ENCODE measurements at places on chromosomes 6 and 20.
A peak's percentile ranks its signal among the peaks of the same experiment; 100 is the strongest.

DNA sequence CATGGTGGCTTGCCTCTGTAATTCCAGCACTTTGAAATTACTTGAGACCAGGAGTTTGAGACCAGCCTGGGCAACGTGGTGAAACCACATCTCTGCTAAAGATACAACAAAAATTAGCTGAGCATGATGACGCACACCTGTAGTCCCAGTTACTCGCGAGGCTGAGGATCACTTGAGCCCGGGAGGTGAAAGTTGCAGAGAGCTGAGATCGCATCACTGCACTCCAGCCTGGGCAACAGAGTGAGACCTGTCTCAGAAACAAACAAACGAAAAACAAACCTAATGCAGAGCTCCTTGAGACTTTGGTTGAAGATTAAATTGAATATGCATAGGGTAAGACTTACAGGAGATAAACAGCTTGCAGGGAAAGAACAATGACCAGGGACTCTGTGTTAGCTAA lies 80.8 kb downstream of the SCAF8 start:
- no peak for DNase-seq

- peak; percentile 83 for DNase-seq
These were observed 89.8 kb downstream of the MYB start for GRCh38 chr6:135270676-135271536.

- DNase-seq, result no peak
These were observed 69.8 kb downstream of the DACT2 start for GRCh38 chr6:168249746-168250145.

DNA sequence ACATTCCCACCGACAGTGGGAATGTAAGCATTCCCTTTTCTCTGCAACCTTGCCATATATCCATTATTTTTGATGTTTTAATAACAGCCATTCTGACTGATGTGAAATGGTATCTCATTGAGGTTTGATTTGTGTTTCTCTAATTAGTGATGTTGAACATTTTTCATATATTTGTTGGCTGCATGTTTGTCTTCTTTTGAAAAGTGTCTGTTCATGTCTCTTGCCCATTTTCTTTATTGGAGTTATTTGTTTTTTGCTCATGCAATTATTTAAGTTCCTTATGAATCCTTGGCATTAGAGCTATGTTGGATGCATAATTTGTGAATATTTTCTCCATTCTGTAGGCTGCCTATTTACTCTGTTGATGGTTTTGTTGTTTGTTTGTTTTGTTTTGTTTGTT lies 18.0 kb upstream of the ABT1 start:
- DNase-seq, result no peak

GRCh38 chr20:32648761-32649650 lies 24.7 kb downstream of the C20orf203 start:
- DNase-seq, result no peak

DNA sequence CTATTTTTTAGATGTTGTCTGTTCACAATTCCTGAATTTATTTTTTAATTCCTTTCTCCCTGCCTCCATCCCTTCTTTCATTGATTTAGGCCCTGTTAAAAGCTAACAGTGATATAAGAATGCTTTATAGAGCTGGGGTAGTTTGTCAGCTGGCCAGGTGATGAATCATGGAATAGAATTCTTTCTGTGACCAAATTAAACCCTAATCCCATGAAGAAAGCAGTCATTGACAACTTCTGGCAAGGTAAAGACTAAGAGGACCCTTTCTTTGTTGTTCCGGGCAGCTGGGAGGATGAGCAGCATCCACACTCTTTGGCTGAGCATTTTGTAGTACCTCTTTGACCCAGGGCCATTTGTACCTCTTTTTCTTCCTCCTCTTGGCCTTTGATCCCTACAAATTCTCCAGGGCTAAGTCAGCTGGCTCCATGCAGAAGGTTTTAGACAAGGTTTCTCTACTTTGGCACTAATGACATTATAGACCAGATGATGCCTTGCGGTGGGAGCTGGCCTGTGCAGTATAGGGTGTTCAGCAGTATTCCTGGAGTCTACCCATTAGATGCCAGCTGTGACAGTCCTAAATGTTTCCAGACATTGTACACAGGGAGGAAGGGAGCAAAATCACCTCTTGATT lies 102.9 kb downstream of the SLX4IP start:
- DNase-seq, result no peak

- DNase-seq, result no peak
These were observed 64.7 kb upstream of the RPS6KA2 start for GRCh38 chr6:166691746-166692145.

Data from transverse colon (tissue), 4 donors.